Pons (tissue), 1 donor: ENCODE measurements at places on chromosomes 16 and 17.
A peak's percentile ranks its signal among the peaks of the same experiment; 100 is the strongest.

DNA sequence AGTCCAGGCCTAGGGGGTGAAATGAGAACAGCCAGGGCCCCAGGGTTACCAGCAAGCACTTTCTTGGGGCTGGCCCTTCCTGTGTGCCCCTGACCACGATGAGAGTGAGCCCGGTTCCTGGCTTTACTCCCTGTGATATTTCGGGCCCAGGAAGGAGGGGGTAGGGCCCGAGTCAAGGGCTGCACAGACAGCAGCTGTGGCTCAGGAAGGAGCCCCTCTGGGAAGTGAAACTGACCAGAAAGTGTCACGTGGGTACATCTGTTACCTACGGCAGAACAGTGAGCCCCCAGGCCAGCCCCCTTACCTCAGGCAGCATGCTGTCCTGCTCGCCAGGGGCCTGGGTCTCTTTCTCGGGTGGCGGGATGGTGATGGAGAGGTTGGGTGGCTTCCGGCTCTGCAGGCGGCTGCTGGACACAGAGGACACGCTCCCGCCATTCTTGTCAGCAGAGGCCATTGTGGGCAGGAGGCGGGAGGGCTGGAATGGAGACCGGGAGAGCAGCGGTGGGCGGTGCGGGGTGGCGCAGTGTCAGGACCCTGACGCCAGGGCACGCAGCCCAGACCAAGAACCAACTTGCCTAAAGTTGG is 13.8 kb downstream of the AANAT start:
- peak; percentile 78 for DNase-seq

- DNase-seq, result no peak
These were observed 13.5 kb downstream of the GALNS start for GRCh38 chr16:88843256-88843655.

DNA sequence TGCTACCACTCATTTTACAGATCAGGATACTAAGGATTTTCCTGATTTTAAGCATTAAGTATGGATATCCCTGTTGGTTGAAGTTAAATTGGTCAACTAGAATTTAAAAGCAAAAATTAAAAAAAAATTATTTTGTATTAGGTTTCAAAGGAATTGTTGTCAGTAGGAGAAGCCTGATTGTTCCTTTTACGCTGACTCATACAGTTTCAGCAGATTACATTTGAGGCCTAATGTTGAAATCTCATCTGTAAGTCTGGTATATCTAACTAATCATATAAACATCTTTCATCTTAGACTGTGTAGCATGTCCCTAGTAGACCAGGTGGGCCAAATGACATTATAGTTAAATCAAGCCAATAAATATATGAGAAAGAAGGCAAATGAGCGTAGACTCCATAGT is 83.5 kb downstream of the FTO start:
- DNase-seq, result no peak

- no peak for DNase-seq
These were observed 62.1 kb upstream of the NOL11 start for GRCh38 chr17:67655478-67656148.

GRCh38 chr16:54687043-54687899 is 243.4 kb upstream of the IRX5 start:
- DNase-seq, result no peak

- no peak for DNase-seq
These were observed 94.9 kb downstream of the CACNG1 start for GRCh38 chr17:67139289-67139688.

DNA sequence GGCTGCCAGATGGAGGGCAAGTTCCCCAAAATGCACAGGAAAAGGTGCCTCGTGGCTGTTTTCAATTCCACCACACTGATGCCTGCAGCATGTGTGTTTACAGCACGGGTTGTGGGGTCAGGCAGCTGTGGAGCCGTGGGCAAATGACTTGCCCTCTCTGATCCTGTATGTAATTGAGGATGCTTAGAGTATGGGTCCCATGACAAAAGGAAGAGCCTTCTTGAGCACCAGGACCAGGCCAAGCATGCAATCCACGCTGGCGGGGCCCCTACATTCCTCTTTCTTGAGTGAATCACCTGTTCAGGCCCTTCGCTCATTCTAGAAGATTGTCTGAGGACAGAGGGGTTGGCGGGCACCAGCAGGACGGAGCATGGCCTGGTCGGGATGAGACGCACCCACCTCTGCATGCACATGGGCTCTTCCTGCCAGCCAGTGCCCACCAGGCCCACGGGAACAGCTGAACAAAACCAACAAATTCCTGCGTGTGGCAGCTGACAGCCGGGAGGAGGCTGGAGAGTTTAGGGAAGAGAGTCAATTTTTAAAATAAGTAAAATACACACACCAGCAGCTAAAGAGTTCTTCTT is 1.4 kb upstream of the CTRB2 start:
- no peak for DNase-seq

- no peak for DNase-seq
These were observed 518.0 kb upstream of the ZFHX3 start for GRCh38 chr16:73565925-73566324.

- no peak for DNase-seq
These were observed 6.2 kb downstream of the FUS start for GRCh38 chr16:31186176-31186575.

- DNase-seq, result no peak
These were observed 110.2 kb downstream of the C16orf78 start for GRCh38 chr16:49483651-49484450.

- no peak for DNase-seq
These were observed 16.2 kb downstream of the MPO start for GRCh38 chr17:58264407-58265103.

DNA sequence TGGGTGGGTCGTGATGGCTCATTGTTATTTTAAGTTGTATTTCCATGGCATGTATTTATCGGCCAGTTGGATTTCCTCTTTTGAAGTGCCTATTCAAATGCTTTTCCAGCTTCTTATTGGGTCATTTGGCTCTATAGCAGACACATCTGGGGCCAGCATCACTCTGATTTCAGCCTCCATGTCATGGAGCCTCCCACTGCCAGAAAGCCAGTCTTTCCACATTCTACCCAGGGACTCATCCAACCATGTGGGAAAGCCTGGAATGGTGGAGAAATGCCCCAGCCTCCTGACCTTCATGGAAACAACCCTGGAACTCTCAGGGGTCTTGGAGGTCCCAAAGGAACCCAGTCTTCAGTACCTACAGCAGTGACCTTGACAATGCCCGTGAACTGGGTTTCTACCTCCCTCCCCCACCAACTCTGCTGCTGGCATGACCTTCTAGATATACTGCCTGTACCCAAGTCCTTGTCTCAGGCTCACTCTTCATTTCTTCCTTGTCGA is 33.8 kb upstream of the ADGRG1 start:
- no peak for DNase-seq

DNA sequence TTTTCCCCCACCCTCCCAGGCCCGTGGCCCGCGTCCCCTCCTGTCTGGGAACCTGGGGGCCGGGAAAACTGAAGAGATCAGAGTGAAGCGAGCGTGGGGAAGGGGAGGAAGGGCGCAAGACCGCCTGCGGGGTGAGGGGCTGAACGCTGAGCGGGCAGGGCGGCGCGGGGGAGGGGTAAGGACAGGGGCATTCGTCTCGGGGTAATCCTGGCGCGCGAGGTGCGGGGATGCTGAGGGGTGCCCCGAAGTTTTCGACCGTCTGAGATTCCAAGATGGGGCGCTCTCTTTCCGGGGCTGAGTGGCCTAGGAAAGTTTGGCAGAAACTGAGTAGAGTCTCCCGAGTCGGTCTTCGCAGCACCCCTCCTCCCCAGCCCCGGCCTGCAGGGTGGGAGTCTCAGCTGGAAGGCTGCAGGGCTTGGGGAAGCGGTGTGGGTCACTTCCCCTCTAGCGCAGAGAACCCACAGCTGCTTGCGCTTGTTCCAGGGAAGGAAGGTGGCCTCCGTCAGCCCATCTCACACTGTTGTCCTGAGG is 555 bp downstream of the TTYH2 start:
- DNase-seq, result no peak

GRCh38 chr17:79793924-79794304 is 3.0 kb downstream of the CBX8 start:
- no peak for DNase-seq

- peak; percentile 2 for DNase-seq
These were observed 47.1 kb downstream of the IRX3 start for GRCh38 chr16:54239456-54239855.

DNA sequence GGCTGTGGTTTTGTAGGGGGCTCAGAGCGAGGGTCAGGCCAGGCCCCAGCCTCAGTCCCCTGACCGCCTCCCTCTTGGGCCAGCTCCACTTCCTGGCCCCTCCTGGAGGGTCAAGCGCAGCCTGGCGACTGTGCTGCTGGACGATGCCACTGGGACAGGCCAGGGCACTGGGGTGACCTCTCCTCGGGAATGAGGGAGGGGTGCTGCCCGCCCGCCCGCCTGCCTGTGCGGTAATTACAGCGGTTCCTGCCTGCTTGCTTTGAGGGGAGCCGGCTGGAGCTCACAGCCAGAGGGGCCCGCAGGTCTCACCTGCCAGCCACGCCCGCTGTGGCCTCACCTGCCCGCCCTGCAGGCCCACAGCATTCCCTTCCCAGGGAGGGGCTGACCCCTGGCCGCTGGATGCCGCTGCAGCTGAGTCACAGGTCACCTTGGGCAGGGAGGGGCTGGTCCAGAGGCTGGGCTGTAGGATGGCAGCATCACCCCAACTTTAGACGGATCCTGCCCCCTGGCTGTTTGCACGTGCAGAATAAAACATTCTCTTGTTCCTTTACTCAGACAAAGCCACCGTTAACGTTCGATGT is 76.7 kb upstream of the CBX4 start:
- no peak for DNase-seq

DNA sequence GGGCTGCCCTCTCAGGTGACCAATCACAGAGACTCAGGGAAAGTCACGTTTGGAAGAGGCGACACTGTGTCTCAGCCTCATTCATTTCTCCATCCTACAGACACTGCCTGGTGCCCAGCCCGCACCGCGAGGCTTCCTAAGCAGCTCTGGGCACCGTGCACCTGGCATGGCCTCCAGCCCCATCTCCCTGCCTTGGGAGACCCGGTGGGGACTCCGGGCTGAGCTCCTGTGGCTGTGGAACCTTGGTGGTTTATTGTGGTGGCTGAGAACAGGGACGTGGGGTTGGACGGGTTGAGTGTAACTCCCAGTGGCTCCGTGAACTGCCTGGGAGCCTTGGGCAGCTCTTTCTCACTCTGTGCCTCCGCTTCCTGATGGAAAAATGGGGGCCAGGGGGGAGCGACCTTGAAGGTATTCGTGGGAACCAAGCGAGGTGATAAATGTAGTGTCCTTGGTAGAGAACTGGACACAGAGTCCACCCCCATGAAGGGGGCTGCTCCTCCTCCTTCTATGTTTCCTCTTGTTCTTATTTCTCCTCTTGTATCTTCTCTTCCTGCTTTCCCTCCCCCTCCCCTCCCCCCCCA is 215.4 kb downstream of the SEC14L1 start:
- DNase-seq, result no peak

- DNase-seq, result no peak
These were observed 175.0 kb downstream of the AIPL1 start for GRCh38 chr17:6259899-6260298.

DNA sequence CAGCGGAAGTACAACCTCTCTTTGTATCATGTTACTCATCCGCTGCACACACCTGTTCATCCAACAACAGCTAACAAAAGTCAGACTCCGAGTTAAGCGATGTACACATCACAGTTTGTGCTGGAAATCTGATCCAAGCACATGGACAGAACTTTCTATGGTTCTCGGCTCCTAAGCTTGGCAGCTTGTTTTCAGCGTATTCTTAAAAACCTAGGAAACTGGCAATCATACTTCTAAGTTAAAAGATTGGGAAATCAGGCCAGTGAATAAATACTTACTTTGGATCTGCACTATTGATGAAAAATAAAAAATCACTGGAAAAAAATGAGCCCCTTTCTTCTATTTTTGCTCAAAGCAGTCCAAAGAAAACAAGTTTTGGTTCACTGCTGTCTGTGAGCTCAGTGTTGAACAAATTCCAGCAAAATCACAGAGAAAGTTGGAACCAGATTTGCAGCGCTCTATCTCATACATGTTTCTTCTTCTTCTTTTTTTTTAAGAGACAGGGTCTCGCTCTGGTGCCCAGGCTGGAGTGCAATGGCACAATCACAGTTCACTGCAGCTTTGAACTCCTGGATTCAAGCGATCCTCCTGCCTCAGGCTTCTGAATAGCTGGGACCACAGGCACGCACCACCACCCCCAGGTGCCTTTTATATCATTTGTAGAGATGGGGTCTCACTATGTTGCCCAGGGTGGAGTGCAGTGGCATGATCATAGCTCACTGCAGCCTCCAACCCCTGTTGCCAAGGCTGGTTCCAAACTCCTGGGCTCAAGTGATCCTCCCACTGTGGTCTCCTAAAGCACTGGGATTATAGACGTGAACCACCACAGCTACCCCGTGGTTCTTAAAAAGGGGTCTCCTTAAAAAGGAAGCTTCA is 71.6 kb upstream of the CREBBP start:
- no peak for DNase-seq
